Activated CD4-positive, alpha-beta T cell treated with anti-CD3 and anti-CD28 coated beads for 36 hours (primary cell): ENCODE measurements at places on chromosomes 1 and 21. TPM values are rescaled to one million over a fixed set of nuclear protein-coding genes. Genes with fewer than 3 reads are reported as not detected.

FMO4 gene
- 1.4 TPM for total RNA-seq

LRRC39 gene
- total RNA-seq, result 0.51 TPM

AMPD1 gene
- 0.23 TPM for total RNA-seq

RHBDL2 gene
- not detected for total RNA-seq

PIK3C2B gene
- 44.0 TPM for total RNA-seq

KPRP gene
- total RNA-seq, result not detected

- peak; percentile 81 for DNase-seq
- H3K4me1 ChIP-seq, result peaks cover 55% of the 10 kb centered on the region
- H3K4me3 ChIP-seq, result no peak overlapping the region
- peaks cover 48% of the 10 kb centered on the region for H3K36me3 ChIP-seq
Measured at GRCh38 chr1:110339407-110340206, 430 bp downstream of the RBM15 start.

DNA sequence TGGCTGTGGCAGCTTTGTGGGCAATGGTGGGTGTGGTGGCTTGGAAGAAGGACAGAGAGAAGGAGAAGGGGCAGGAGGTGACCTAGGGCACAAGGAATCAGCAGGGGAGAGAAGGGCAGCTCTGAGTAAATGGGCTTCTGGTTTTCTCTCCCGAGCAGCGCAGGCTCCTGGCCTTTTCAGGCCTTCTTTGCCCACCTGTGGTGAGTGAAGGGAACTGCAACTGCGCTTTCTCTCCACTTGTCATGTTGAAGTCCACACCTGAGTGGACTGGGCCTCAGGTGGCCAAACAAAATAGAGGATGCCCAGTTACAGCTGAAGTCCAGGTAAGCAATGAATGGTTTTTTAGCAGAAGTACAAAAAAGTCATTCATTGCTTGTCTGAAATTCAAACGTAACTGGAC, 29.4 kb upstream of the KCNA10 start:
- H3K27ac ChIP-seq, result no peak overlapping the region
- no peaks in the 10 kb centered on the region for H3K4me1 ChIP-seq
- peaks cover 28% of the 10 kb centered on the region for H3K27me3 ChIP-seq

- H3K4me3 ChIP-seq, result no peak overlapping the region
- H3K27ac ChIP-seq, result no peak overlapping the region
- DNase-seq, result no peak
- no peaks in the 10 kb centered on the region for H3K36me3 ChIP-seq
- H3K4me1 ChIP-seq, result no peaks in the 10 kb centered on the region
Measured at GRCh38 chr1:239084459-239085080, 301.8 kb upstream of the CHRM3 start.

- H3K36me3 ChIP-seq, result peaks cover 46% of the 10 kb centered on the region
- no peak overlapping the region for H3K4me3 ChIP-seq
- no peaks in the 10 kb centered on the region for H3K27me3 ChIP-seq
Measured at GRCh38 chr1:12405325-12406210, 175.7 kb downstream of the VPS13D start.

DNA sequence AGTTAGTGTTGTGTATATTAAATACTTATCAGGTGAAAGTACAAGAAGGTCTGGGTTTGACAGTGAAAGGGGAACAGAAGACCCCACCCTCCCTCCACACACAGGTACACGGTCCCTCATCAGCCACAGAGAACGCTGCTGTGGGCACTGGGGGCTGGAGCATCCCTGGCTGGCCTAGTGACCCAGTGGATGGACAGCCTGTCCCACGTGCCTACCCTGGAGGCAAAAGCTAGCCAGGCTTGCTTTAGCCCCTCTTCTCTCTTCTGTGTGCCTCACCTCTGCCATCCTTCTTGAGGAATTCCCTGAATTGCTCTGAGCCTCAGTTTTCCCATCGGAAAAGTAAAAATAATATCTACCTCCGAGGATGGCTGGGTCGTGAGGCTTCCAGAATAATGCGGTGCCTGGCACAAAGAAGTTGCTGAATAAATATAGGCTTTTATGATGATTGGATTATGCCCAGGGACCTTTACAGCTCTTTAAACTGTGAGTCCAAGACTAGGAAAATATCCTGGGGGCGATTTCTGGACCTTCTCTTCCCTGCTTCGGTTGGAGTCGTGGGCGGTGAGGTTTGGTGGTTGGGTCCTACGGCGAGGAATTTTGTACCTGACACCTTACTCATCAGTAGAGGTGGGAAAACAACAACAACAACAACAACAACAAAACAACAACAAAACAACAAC, 918 bp downstream of the IFNLR1 start:
- H3K36me3 ChIP-seq, result no peaks in the 10 kb centered on the region
- DNase-seq, result no peak
- peak overlapping the region; percentile 73 for H3K4me3 ChIP-seq
- H3K27me3 ChIP-seq, result no peaks in the 10 kb centered on the region

DNA sequence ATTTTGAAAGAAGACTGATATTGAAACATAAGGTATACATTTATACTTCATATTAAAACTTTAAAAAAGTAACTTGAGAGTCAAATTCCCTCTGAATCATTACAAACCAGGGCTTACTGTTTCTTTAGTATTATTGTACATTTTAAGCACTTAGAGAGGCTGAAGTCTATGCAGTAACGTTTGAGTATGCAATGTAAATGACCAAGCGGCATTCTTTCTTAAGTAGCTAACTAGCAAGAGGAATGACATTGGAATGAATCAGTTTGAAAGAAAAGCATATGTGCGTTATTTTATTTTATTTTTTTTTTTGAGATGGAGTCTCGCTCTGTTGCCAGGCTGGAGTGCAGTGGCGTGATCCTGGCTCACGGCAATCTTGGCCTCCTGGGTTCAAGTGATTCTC, 24.3 kb downstream of the WNT2B start:
- no peak for DNase-seq
- peaks cover under 1% of the 10 kb centered on the region for H3K36me3 ChIP-seq
- H3K27ac ChIP-seq, result no peak overlapping the region
- no peaks in the 10 kb centered on the region for H3K27me3 ChIP-seq
- H3K4me3 ChIP-seq, result no peak overlapping the region

- no peaks in the 10 kb centered on the region for H3K4me1 ChIP-seq
- no peaks in the 10 kb centered on the region for H3K36me3 ChIP-seq
- DNase-seq, result no peak
- H3K4me3 ChIP-seq, result no peak overlapping the region
- no peaks in the 10 kb centered on the region for H3K27me3 ChIP-seq
Measured at GRCh38 chr1:56548571-56548970, 30.8 kb downstream of the PLPP3 start.

DNA sequence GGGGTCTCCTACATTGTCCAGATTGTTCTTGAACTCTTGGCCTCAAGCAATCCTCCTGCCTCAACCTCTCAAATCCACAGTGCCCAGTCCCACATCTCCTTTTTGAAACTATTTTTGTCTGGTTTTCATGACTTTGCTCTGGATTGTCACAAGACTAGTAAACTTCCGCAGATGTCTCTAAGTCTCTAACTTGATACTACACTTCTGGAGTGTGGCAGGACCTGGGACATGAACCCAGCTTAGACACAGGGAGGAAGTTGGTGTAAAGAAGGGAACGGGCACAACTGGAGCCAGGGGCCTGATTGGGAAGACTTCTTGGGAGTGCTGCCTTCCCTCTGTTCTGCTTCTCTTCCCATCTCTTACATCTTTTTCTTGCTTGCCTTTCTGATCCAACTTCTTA, 16.2 kb upstream of the DISC1 start:
- no peak overlapping the region for H3K4me3 ChIP-seq
- no peak for DNase-seq
- peaks cover 14% of the 10 kb centered on the region for H3K36me3 ChIP-seq
- H3K4me1 ChIP-seq, result peaks cover 49% of the 10 kb centered on the region

DNA sequence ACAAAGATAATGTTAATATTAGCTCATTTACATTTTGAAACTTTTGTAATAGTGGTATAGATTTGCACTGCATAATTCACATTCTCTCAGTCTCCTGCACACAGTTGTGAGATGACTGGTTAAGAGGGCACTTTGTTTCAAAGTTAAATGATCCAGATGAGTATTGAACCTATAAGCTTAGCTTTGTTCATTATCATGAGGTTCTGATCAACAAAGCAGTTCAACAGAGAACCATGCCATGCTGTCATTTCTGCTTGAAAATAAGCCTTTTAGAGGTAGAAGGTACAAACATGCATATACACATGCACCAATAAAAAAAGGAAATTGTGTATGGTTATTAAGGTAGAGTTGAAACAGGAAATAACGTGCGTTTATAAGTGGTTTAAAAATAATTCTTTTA, 4.8 kb downstream of the RAP1A start:
- DNase-seq, result no peak
- H3K27ac ChIP-seq, result no peak overlapping the region
- H3K36me3 ChIP-seq, result peaks cover 52% of the 10 kb centered on the region
- H3K4me3 ChIP-seq, result peak overlapping the region; percentile 44
- no peaks in the 10 kb centered on the region for H3K27me3 ChIP-seq
- H3K4me1 ChIP-seq, result peaks cover 75% of the 10 kb centered on the region

GRCh38 chr1:40386796-40387195, 13.3 kb downstream of the SMAP2 start:
- peaks cover 94% of the 10 kb centered on the region for H3K4me1 ChIP-seq
- H3K27me3 ChIP-seq, result no peaks in the 10 kb centered on the region
- peak overlapping the region; percentile 100 for H3K27ac ChIP-seq
- peak overlapping the region; percentile 74 for H3K4me3 ChIP-seq

GRCh38 chr1:224183591-224184312, 712 bp downstream of the DEGS1 start:
- peak overlapping the region; percentile 82 for H3K4me3 ChIP-seq
- H3K27ac ChIP-seq, result peak overlapping the region; percentile 86
- H3K27me3 ChIP-seq, result peaks cover 5% of the 10 kb centered on the region
- peaks cover 19% of the 10 kb centered on the region for H3K36me3 ChIP-seq
- peak; percentile 79 for DNase-seq

- H3K4me3 ChIP-seq, result no peak overlapping the region
- DNase-seq, result no peak
- H3K36me3 ChIP-seq, result peaks cover 2% of the 10 kb centered on the region
Measured at GRCh38 chr1:21058035-21058793, 118.5 kb downstream of the EIF4G3 start.

DNA sequence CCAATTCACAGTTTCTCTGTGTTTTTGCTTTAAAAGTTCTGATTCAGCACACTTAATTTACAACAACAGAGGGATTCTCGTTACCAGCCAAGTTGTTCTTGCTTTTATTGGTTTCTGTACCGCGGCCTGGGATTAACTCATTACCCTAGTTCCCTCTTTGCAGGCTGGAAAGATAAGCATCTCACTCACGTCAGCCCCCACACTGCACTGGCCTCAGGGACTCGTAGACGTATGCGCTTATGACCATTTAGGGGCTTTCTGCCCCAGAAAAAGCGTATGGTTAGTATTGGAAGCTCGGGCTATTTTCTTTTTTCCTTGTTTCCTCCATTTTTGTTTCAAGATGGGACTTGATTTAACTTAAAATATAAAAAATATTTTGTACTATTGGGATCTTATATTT, 76.0 kb downstream of the POFUT2 start:
- no peaks in the 10 kb centered on the region for H3K27me3 ChIP-seq
- no peak overlapping the region for H3K4me3 ChIP-seq
- no peak for DNase-seq
- peaks cover 20% of the 10 kb centered on the region for H3K4me1 ChIP-seq
- H3K27ac ChIP-seq, result no peak overlapping the region

DNA sequence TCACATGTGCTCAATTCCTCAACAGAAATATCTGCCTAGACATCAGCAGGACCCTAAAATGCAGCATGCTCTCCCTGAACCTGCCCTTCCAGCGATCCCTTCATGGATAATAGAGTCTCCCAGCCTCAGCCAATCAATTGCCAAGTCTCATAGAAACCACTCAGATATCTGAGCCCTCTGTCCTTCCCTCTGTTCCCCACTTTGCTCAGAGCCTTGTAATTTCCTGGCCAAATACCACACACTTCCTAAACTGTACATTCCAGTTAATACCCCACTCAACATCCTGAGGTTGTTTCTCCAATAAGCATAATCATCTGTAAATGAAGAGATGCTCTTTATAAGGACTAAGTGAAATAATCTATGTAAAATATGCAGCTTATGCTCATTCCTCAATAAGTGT, 59.3 kb upstream of the PTGFRN start:
- DNase-seq, result no peak
- H3K27ac ChIP-seq, result no peak overlapping the region
- peaks cover 55% of the 10 kb centered on the region for H3K4me1 ChIP-seq
- H3K27me3 ChIP-seq, result peaks cover 2% of the 10 kb centered on the region
- H3K4me3 ChIP-seq, result no peak overlapping the region

- no peaks in the 10 kb centered on the region for H3K36me3 ChIP-seq
- H3K4me3 ChIP-seq, result no peak overlapping the region
- H3K27me3 ChIP-seq, result peaks cover 15% of the 10 kb centered on the region
- no peak for DNase-seq
- H3K27ac ChIP-seq, result no peak overlapping the region
Measured at GRCh38 chr1:29732453-29732852, 496.1 kb downstream of the PTPRU start.

DNA sequence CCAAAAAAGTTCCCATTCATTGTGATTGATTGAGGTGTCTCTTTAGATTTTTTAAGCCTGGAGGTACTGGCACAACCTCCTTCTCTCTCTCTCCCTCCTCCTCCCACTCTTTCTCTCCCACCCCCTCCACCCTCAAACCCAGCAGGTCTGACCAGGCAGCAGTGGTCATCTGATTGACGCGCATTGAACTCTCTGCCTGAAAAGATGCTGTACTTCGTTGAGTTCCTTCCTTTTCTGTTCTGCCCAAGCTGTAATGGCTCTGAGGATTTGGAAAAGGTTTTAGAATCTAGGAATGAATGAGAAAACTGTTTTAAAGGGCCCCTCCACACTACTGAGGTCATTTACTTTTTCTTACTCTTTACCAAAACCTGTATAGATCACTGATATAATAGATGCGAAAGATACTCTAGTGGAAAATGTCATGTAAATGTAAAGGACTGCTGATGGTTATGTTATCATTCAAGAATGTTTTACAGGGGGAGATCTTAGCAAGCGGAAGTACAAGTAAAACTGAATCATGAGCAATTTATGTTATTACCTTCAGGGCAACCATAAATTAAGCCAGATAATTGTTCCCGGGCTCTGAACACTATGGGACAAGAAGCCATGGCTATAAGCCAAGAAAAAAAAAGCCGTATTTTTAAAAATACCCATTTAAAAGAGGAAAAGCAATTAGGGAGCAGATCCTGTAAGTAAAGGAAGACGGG, 25.2 kb upstream of the DYRK1A start:
- no peaks in the 10 kb centered on the region for H3K36me3 ChIP-seq
- no peaks in the 10 kb centered on the region for H3K27me3 ChIP-seq
- H3K4me1 ChIP-seq, result peaks cover 3% of the 10 kb centered on the region
- no peak overlapping the region for H3K27ac ChIP-seq
- no peak overlapping the region for H3K4me3 ChIP-seq
- no peak for DNase-seq

- H3K27ac ChIP-seq, result no peak overlapping the region
- H3K4me1 ChIP-seq, result peaks cover 6% of the 10 kb centered on the region
- no peak for DNase-seq
- H3K27me3 ChIP-seq, result peaks cover 52% of the 10 kb centered on the region
Measured at GRCh38 chr1:20586953-20587660, 1.8 kb upstream of the CDA start.

- peak; percentile 37 for DNase-seq
- H3K27ac ChIP-seq, result no peak overlapping the region
- peaks cover 3% of the 10 kb centered on the region for H3K4me1 ChIP-seq
- no peaks in the 10 kb centered on the region for H3K36me3 ChIP-seq
- peaks cover 26% of the 10 kb centered on the region for H3K27me3 ChIP-seq
Measured at GRCh38 chr1:912740-913301, 10.9 kb upstream of the SAMD11 start.
